ENCODE measurements at places on chromosomes 16 and 17.

GRCh38 chr17:47968836-47969235, 2.1 kb upstream of the CDK5RAP3 start:
- no peak for DNase-seq

DNA sequence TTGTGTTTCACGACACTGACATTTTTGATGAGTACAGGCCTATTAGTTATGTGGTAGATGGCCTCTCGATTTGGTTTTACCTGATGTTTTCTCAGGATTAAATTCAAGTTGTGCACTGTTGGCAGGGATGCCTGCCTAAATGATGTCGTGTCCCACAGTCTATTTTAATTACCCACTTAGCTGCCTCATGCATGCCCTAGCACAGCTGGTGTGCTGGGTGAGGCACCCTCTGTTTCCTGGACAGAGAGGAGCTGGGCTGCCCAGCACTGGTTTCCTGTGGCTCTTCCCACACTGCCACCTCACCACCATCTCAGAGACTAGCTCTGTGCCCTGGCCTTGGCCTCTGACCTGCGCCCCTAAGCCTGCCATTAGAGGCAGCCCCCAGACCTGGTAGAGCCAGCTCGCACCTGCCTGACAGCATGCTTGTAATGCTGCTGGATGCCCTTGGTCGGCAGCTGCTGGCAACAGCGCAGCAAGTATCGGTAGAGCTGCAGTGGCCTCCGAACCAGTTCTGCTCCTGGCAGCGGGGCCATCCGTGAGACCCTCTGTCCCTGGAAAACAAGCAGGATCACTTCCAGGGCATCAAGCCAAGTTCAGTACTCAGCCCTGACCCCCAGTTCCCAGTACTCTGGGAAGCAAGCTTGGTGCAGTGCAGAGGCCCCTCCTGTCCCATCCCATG, 10.9 kb downstream of the LYRM9 start:
- DNase-seq = no peak

DNA sequence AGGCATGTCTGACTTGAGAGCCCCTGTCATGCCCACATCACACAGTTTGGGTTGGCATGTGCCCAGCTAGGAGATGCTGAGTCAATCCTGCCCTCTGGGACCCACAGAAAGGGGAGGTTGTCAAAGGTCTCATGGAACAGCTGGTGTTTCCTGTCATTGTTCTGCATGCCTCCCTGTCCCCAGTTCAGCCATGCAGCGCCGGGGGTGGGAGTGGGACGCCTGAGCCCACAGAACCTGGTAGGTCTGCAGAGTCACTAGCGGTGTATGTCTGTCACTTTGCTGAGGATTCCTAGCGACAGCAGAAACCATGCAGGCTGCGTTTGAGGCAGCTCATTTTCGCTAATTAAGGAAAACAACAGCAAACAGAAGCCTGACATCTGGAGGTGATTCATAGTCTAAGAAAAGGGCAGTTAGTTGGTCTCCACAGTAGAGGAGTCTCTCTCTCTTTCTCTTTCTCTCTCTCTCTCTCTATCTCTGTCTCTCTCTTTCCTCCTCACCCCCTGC, 19.6 kb upstream of the CCL1 start:
- no peak for DNase-seq

- no peak for DNase-seq
Measured at GRCh38 chr16:3187798-3188674, at the start of gene OR1F1. Gene OR1F1 (plus strand): TSS chr16:3188204.

Measured in cortex of kidney (tissue), 1 donor.